ENCODE measurements at places on chromosomes 6 and 20.

GRCh38 chr6:40963019-40963418, 76.0 kb downstream of the UNC5CL start:
- no peak for DNase-seq

GRCh38 chr6:134517868-134518267, 200.0 kb upstream of the SGK1 start:
- DNase-seq, result peak; percentile 76

GRCh38 chr20:61662226-61662967, 403.3 kb downstream of the TAF4 start:
- DNase-seq, result no peak

DNA sequence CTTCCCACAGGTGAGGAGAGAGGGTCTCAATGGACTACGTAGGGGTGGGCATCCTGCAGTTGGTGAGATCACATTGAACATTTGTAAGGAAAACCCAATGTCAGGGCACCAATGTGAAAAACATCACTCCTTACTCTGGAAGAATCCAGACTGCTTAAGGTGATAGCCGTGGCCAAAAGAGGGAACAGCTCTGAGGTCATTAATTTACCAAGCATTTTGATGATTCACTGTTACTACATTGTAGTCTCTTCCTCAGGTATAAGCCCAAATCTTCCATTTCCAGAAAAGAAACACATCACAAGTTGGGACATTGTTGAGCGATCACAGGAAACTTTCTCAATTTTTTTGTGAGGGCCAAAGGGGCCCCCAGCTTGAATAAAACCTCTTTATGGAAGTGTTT, 61.1 kb upstream of the SPTLC3 start:
- no peak for DNase-seq

DNA sequence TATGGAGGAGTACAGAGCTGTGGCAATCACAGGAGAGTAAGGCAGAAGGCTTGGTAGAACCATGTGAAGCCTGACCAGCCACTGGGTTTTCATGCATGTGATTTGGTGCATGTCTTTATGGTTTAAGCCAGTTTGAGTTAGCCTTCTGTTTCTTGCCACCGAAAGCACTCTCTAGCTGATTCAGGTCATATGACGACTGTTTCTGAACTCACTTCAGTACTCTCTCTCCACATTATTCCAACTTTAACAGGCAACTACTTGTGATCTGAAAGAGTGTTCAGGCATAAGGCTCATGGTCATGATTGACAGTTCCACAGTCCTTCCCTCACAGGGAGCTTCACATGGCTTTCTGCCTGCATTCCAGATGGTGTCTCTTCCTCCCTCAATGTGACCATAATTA, 63.3 kb upstream of the TAB2 start:
- DNase-seq, result no peak

DNA sequence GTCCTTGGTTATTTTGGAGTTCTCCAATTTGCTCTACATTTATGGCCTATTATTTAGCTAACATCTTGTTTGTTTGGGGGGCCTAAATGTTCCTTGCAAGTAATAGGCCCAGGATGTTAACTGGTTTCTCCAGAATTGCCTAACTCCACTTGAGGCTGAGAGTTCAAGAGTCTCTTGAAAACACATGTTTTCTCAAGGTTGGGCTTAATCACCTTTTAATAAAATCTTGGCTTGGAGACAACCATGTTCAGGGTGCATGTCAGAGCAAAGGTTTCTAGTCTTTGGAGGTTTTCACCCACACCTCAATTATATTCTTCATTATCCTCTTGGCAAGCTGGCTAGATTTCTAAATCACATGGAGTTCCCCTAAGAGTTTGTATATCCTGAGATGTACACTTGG, 54.2 kb downstream of the KLHL31 start:
- DNase-seq, result no peak

GRCh38 chr6:68880050-68880813, 245.2 kb downstream of the ADGRB3 start:
- DNase-seq, result no peak

DNA sequence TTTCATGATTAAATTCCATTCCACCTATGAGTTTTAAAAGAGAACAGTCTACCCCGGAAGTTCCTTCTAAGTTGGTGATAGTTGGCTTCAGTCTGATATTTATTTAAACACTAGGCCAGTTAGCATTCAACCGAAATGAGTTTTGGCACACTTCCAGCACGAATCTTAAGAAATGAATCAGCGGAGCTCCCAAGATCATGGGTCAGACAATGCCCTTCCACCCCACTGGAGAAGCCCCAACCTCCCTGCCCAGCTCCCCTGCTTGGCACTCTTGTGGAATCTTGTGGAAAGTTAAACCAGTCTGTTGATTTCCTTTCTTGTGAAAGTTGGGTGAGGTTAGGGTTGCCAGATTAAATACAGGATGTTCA, 64.3 kb downstream of the MKKS start:
- no peak for DNase-seq

Measured in NB4 (cell line).